ENCODE measurements at places on chromosomes 16 and 17.

- no peak for DNase-seq
These were observed at the start of gene GUCY2D for GRCh38 chr17:8001976-8002720. Gene GUCY2D, plus strand, starts transcription at chr17:8002615. Its CDS starts 433 bp downstream, at chr17:8003048.

DNA sequence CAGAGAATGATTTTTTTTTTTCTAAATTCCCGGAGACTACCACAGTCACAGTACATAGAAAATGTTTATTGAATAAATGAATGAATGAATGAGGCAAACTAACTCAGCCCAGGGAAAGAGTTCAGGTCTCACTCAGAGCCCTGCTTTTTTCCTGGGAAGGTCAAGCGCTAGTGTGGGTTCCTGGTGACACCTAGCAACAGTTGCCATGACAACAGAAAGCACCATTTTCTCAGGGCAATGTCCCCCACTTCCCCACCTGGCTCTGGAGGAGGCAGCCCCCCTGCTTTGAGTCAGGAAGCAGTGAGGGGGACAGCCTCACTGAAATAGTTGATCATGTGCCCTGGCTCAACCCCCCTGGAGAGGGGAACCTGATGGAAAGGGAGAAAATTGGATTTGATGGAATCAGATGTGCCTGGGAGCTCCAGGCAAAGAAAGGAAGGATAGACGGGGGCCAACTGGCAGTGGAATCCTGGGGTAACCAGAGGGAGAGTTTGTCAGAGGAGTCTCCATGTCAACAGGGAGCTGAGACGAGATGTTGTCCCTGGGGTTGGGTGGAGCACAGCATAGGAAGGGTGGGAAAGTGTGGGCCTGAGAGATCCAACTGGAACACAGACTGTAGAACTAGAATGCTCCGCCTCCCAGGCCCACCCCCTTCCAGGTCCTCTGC is 242.2 kb upstream of the CCL2 start:
- DNase-seq: no peak

DNA sequence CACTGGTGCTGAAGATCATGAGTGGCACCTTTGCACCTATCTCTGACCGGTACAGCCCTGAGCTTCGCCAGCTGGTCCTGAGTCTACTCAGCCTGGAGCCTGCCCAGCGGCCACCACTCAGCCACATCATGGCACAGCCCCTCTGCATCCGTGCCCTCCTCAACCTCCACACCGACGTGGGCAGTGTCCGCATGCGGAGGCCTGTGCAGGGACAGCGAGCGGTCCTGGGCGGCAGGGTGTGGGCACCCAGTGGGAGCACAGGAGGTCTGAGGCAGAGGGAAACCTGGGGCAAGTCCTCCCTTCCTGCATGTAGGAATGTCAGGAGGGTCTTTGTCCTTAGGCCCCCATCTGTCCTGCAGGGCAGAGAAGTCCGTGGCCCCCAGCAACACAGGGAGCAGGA is 6.5 kb upstream of the TRAF4 start:
- no peak for DNase-seq

DNA sequence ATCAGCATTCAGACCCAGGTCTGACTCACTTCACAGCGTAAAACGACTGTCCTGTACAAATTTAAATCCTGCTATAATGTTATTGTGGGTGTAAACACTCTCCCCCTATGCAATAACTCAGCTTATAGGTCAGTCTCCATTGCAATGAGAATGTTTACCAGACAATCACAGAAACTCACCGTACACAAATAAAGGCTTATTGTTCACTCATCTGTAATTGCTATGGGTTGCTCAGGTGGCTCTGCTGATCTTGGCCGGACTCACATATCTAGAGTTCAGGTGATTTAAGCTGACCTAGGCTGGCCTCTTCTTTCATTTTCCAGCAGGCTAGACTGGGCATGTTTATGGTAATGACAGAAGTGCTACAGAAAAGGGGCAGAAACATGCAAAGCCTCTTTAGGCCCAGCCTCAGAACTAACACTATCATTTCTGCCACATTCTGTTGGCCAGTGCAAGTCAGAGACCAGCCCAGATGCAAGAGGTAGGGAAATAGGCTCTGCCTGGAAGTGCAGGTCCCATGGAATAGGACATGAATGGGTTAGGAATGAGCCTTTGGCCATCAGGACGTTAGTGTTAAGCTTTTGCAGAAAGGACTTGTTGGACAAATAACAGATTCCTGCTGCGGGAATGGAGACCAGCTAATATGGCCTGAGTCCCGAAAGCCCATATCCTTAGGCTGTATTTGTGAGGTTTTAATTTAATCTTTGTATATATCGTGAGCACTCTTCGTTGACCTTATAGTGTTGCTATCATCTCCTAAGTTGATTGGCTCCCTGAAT is 44.0 kb downstream of the HLF start:
- no peak for DNase-seq

GRCh38 chr17:7916385-7916682 is 245 bp upstream of the RNF227 start:
- DNase-seq: no peak
